Tongue (tissue), 3 donors: ENCODE measurements at places on chromosomes 11 and 22. TPM values are rescaled to one million over a fixed set of nuclear protein-coding genes. Genes with fewer than 3 reads are reported as not detected.
A peak's percentile ranks its signal among the peaks of the same experiment; 100 is the strongest.

DNA sequence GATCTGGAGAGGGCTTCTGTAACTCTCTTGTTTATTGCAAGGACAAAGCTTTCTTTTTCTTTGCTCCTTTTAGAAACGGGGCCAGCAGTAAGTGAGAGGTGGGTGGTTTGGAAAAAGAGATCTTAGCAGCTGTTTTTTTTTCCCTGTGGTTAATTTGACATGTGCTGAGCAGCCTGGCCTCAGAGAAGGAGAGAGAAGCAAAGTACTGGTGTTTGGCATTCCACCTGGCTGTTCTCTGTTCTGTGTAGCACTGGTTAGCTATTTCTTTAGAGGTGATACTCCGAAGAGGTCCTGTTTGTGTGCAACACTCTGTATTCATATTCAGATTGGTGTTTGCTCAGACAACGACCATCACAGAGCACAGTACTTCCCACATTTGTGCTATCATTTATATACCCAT, 80.8 kb upstream of the SORL1-AS1 start:
- peak; percentile 20 for DNase-seq

DNA sequence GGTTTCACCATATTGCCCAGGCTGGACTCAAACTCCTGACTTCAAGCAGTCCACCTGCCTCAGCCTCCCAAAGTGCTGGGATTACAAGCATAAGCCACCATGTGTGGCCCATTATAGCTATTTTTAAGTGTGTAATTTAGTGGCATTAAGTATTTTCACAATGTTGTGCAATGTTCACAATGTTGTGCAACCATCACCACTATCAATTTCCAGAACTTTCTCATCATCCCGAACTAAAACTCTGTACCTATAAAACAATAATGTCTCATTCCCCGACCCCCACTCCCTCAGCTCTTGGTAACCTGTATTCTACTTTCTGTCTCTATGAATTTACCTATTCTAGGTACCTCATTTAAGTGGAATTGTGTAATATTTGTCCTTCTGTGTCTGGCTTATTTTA, 7.5 kb downstream of the CFAP68 start:
- no peak for DNase-seq

- DNase-seq: no peak
Observed at GRCh38 chr11:87031433-87032170, 6.1 kb upstream of the TMEM135 start.

GRCh38 chr11:469684-470560, 19.8 kb downstream of the PTDSS2 start:
- DNase-seq: no peak

Gene PTPN5
- 0.62 TPM for total RNA-seq

Gene FLRT1
- 3.7 TPM for total RNA-seq

Gene ENTHD1
- total RNA-seq: not detected
